Breast epithelium (tissue), 4 donors: ENCODE measurements at places on chromosomes 6 and 20. TPM values are rescaled to one million over a fixed set of nuclear protein-coding genes. Genes with fewer than 3 reads are reported as not detected.

DNA sequence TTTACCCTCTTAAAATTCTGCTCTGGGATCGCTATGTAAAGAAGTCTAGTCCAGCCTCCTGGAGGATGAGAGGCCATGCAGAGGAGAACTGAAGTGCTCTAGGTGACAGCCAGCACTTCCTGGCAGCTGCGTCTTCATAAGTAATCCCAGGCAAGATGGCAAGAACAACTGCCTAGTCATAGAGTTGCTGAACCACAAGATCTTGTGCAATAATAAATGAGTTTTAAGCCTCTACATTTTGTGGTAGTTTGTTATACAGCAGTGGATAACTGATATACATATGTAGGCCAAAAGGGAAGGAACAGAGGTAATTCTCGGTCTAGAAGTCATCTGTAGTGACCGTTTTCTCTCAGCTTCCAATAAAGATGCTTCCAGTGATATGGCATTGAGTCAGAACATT lies 103.8 kb upstream of the FLRT3 start:
- DNase-seq, result no peak

DNA sequence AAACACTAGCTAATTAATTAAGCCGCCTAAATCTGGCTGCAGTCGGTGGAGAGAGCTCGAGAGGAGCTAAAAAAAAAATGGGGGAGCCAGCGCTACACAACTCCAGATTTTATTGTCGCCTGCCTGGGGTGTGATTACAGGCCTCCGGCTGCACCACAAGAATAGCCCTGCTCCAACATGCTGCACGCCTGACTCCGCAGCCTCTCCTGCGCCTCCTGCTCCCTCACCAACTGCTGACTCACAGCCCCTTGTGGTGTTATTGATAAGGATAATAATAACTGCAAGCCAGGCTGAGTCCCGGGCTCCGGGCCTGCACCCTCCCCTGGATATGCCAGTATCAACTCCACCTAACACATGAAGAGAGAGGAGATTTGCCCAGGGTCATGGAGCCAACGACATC lies 16.8 kb downstream of the SIRPA start:
- no peak for DNase-seq

DNA sequence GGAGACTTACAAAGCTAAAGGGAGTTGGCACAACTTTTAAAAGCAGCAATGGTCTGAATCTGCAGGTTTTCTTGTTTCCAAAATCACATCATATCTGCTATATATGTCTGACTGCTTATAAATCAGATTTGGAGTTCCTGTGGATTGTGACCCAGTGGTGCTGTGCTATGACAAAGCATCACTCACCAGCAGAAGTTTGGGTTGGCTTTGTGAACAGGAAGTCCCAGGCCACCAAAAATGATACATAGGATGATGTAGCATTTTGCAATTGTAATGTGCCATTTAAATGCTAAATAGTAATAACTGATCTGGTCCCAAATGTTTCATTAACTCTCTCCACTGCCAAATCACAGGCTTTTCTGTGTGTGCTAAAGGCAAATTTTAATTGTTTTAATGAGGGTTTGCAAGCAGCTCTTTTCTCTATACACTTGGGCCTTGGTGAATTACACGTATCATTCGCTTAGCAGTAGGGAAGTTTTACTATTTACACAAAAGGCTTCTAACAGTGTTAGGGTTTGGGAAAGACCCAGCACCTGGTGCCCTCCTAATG lies 60.8 kb downstream of the SYNDIG1 start:
- DNase-seq, result no peak

GRCh38 chr6:41470029-41470330 lies 76.2 kb upstream of the FOXP4 start:
- DNase-seq, result no peak

DNA sequence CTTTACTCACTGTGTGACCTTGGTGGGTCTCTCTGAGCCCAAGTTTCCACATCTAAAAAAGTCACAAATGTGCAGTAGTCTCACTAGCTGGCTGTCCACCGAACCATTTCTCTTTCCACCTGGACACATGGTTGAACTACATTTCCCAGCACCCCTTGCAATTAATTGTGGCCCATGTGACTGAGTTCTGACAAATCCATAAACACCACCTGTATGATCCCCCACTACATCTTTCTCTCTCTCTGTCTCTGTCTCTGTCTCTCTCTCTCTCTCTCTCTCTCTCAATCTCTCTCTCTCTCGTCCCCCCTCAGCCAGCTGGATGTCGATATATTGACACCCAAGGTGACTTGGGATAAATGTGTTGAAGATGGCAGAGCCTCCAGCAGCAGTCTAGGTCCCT lies 42.8 kb downstream of the SNHG17 start:
- DNase-seq, result no peak

DNA sequence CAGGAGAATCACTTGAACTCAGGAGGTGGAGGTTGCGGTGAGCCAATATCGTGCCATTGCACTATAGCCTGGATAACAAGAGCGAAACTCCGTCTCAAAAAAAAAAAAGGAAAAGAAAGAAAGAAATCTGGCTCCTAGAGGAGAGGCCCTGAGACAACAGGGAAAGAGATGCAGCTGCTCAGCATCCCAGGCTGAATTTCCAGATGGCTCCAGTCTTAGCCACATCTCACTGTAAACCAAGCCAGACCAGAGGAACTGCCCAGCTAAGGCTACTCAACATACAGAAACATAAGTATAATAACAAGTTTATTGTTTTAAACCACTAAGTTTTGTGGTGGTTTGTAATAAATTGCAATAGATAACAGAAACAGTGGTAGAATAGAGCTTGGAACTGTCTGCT lies 38.5 kb upstream of the TASP1 start:
- DNase-seq, result no peak

The MYL9 gene
- total RNA-seq, result 112 TPM

GRCh38 chr6:122631571-122632249 lies 21.5 kb downstream of the PKIB start:
- no peak for DNase-seq

DNA sequence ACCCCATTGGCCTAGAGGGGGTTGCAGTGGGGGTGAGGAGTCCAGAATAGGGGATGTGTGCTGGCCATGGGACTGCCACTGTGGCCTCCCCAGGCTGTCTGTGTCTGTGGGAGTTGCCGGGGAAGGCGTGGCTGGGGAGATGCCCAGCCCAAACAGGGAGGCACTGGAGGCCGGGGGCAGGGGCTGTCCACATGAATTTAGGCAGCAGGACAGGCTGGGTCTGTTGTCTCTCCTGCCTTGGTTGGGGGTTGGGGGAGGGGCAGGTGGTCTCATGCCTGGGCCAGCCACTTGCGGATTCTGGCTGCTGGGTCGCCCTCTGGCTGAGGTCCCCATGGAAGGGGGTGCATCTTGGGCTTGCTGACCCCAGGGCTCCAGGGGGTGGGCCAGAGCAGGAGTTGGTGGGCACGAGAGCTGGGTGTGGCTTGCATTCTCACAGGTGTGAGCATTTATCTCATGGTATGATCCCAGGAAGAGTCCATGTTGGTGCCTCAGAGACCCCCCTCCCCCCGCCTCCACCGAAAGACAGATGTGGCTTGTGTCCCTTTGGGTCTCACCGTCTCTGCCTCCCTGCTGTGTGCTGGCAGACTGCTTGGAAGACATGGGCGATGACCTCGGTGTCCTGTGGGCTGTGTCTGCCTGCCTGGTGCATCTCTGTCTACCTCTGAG lies 4.0 kb downstream of the SOX18 start:
- no peak for DNase-seq

The FLOT1 gene
- 80.5 TPM for total RNA-seq

GRCh38 chr6:8441452-8441851 lies 6.1 kb upstream of the SLC35B3 start:
- DNase-seq, result no peak

GRCh38 chr6:13453771-13454251 lies 33.6 kb downstream of the GFOD1 start:
- no peak for DNase-seq

DNA sequence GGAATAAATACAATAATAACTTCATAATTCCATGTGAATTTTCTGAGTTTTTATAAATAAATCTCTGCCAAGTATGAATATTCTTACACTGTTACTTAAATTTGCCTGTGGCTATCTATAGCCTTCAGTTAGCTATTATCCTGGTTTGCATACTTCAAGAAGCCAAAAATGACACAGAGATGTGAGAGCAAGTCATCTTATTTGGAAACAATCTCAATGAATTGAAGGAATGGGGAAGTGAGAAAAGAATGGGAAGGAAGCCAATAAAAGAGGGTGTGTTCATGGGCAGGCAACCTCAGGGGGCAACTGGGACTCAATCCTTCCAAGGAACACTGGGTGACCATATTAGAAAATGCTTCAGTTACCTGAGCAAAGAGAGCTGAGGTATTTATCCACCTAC lies 9.9 kb downstream of the HAO1 start:
- DNase-seq, result no peak

The CD93 gene
- 19.2 TPM for total RNA-seq

The CRISP2 gene
- not detected for total RNA-seq

The RALGAPB gene
- total RNA-seq, result 73.6 TPM

The COL21A1 gene
- total RNA-seq, result 0.80 TPM
